T-cell (primary cell): ENCODE measurements at places on chromosomes 2 and 18. TPM values are rescaled to one million over a fixed set of nuclear protein-coding genes. Genes with fewer than 3 reads are reported as not detected.
A peak's percentile ranks its signal among the peaks of the same experiment; 100 is the strongest.

DNA sequence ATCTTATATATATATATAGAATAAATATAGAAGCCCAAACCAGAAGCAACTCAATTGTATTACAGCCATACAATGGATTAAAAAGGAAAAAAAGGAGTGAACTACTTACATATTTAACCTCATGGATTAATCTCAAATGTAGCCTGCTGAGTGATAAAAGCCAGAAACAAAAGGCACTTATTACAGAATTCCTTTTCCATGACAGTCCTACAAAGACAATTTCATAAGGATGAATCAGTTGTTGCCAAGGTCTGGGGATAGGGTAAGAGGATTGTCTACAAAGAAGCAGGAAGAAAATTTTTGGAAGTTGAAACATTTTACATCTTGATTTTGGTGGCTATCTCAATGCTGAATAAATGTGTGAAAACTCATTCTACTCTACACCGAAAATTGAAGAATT, 103.9 kb upstream of the DCC start:
- DNase-seq, result no peak
- H3K36me3 ChIP-seq, result no peaks in the 10 kb centered on the region
- H3K4me1 ChIP-seq, result no peaks in the 10 kb centered on the region
- H3K27me3 ChIP-seq, result no peaks in the 10 kb centered on the region
- H3K4me3 ChIP-seq, result no peak overlapping the region
- no peak overlapping the region for H3K27ac ChIP-seq

DNA sequence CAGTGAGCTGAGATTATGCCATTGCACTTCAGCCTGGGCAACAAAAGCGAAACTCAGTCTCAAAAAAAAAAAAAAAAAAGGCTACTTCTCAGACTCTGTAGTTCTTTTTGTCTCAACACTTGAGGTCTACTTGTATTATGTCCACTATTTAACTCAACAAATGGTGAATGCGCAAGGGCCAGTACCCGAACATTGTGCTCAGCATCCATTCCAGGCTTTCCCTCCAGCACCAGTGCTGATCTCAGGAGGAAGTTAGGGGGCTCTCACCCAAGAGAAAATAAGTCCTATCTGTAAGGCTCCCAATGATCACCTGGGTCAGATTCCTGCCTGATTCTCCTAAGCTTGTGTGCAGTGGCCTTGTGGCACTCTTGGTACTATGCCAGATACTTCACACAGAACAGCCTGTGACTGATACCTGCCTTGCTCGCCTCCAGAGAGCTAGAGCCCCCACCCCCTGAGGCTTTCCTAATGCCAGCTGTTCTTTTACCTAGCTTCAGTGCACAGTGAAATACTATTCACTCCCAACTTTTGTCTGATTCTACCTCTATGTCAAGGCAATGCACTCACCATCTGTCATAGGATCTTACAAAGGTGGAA, 74.9 kb downstream of the INO80D start:
- no peak overlapping the region for H3K4me3 ChIP-seq
- H3K27me3 ChIP-seq, result no peaks in the 10 kb centered on the region
- no peaks in the 10 kb centered on the region for H3K4me1 ChIP-seq
- no peak overlapping the region for H3K27ac ChIP-seq
- DNase-seq, result no peak

DNA sequence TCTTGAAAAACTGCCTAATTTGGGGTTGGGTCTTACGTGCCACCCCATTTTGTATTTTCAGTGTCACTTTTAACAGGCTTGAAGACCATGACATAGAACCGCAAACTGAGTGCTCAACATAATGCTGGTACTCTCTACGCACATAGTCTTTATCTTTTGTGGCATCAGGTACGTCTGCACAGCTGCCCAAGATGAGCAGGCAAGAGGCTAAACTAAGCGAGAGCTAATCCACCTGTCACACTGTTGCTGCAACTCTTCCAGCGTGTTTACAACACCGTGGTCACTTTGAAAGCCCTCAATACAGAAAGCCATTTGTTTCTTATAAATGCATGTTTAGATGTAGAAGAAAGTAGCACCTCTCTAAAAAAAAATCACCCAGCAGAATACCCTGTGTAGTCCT, 270.0 kb upstream of the TCF4 start:
- H3K27me3 ChIP-seq, result no peaks in the 10 kb centered on the region
- H3K27ac ChIP-seq, result no peak overlapping the region
- DNase-seq, result no peak
- no peak overlapping the region for H3K4me3 ChIP-seq

DNA sequence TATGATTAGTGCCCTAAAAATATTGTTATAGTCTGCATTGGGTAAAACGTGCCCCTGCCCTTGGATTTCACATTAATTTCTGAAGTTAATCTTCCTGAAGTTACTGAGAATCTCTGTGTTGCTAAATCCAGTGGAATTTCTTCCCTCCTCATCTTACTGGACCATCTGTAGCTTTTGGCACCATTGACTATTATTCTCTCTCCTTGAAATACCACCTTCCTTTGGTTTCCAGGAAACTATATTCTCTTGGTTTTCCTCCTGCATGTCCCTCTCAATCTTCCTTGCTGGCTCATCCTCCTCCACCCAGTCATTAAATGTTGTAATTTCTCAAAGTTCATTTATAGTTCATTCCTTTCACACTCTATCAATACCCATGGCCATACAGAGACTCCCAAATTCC, 110.6 kb upstream of the SLC35G4 start:
- DNase-seq, result no peak
- H3K36me3 ChIP-seq, result no peaks in the 10 kb centered on the region
- no peak overlapping the region for H3K27ac ChIP-seq
- no peaks in the 10 kb centered on the region for H3K27me3 ChIP-seq

DNA sequence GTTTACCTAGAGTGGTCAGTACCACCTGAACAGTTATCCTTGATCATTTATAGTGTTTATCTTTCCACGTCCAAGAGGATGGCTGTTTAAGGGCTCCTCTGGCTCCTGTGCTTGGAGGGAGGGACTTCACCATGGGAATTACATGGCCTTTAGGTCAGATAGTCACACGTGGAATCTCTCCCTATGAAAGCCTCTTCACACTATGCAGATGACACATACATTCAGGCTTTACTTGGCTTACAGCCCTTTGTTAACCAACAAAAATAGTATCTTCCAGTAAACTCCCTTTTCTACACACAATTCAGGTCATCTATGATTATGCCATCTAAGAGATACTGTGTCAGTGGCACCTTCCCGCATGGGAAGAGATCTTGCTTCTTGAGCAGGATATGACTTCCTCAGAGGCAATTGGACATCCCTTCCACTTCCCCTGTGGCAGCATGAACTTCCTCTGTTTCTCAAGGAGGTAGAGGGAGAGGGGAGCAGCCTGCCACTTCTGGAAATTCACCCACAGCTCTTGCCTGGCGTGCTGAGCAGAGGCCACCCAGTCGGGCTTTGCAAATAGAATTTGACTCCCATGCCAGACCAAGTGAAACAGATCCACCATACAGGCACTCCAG, 53.5 kb downstream of the COLEC12 start:
- H3K4me3 ChIP-seq, result no peak overlapping the region
- H3K27ac ChIP-seq, result no peak overlapping the region

- no peaks in the 10 kb centered on the region for H3K36me3 ChIP-seq
- DNase-seq, result no peak
- H3K27ac ChIP-seq, result no peak overlapping the region
- no peaks in the 10 kb centered on the region for H3K27me3 ChIP-seq
- no peak overlapping the region for H3K4me3 ChIP-seq
Observed at GRCh38 chr2:14951569-14952285, 319.2 kb downstream of the LRATD1 start.

DNA sequence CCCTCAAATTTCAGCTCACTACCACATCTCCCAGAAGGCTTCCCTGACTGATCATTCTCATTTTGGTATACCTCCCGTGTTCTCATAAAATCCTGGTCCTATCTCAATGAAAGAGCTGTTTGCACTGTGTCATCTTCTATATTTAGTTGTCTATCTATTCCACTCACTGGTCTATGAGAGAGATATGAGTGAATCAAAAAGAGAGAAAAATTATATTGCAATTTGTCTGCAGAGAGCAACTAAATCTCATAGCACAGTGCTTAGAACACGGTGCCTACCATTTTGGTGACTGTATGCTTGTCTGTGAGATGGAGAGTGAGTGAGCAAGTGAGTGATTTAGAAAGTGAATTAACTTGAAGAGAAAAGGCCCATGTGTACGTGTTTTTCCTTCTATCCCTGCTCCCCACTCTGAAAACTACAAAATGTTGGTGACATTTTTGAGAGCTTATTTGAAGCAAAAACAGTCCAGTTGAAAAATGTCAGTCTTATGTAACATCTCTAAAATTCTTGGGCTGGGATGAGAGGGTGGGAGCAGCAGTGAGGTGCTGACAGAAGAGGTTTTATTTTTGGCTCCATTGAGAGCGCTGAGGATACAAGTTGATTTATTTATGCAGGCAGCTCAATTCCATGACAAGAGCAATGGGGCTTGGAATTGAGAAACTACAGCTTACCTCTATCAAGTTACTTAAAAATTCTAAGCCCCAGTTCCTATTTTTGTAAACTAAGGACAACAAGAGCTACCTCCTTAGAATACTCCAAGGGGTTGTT, 373.5 kb upstream of the CHST9 start:
- H3K27ac ChIP-seq, result no peak overlapping the region
- no peak overlapping the region for H3K4me3 ChIP-seq
- H3K4me1 ChIP-seq, result no peaks in the 10 kb centered on the region
- H3K27me3 ChIP-seq, result no peaks in the 10 kb centered on the region

DNA sequence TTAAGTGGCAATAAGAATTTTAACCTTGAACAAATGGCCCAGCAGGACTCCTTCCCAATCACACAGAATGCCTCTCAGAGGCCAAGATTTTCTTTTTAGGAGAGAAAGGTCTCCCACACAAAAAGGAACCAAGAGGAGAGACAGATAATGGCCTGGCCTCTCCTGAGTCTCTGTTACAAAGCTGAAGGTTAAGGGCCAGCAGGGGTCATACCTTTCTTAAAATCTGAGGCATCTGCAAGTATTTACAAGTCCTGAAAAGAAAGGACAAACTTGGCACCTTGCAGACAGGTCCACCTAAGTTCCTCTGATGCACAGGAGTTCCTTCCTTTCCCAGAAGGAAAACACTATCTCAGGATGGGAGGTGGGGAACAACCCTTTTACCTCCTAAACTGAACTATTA, 142.3 kb downstream of the TMEM163 start:
- H3K4me3 ChIP-seq, result no peak overlapping the region
- DNase-seq, result peak; percentile 22
- H3K4me1 ChIP-seq, result no peaks in the 10 kb centered on the region
- no peaks in the 10 kb centered on the region for H3K27me3 ChIP-seq
- H3K27ac ChIP-seq, result no peak overlapping the region

DNA sequence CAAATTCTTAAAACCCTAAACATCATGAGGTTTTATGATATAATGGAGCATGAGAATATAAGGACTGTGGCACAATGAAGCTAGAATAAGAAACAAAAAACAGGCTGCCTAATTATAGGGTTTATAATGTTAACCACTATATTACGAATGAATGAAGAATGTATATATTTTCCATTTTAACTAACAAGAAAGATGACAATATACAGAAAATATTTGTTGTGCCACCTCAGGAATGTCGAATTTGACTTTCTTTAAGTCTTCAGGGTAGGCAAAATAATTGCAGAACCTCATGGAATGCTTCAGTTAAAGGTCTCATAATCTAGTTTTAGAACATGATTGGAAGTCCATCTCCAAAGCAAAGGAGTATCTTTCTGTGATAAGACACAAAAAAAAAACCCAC, 282.9 kb upstream of the SLC8A1 start:
- DNase-seq, result no peak
- H3K27me3 ChIP-seq, result no peaks in the 10 kb centered on the region
- H3K27ac ChIP-seq, result no peak overlapping the region
- no peaks in the 10 kb centered on the region for H3K4me1 ChIP-seq
- no peak overlapping the region for H3K4me3 ChIP-seq

DNA sequence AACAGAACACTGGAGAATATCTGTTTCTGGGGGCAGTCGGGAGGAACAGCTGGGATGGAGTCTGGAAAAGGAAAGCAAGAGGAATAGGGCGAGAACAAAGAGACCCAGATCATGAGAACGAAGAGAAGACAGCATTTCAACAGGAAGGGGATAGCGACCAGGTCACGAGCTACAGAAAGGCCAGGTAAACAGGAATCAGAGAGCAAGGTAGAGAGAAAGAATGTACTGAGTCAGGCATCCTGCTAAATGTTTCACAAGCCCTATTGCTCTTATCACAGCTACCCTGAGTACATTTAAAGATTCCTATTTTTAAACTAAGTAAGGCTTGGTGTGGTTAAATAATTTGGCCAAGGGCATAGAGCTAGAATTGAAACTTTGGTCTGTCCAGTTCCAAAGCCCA, 254.9 kb upstream of the RAB12 start:
- DNase-seq, result no peak
- H3K27me3 ChIP-seq, result no peaks in the 10 kb centered on the region
- no peaks in the 10 kb centered on the region for H3K4me1 ChIP-seq

Gene IGFBP5
- total RNA-seq, result 3.3 TPM

Gene TCF23
- not detected for total RNA-seq

Gene AKAIN1
- not detected for total RNA-seq

Gene IL18R1
- total RNA-seq, result 4.8 TPM

Gene RGPD3
- 0.43 TPM for total RNA-seq

Gene COL6A3
- 2.3 TPM for total RNA-seq

Gene RAB27B
- total RNA-seq, result 3.0 TPM

Gene CYS1
- not detected for total RNA-seq

Gene MC5R
- total RNA-seq, result not detected

Gene MDH1B
- 0.41 TPM for total RNA-seq
